Stimulated activated CD4-positive, alpha-beta T cell treated with anti-CD3 and anti-CD28 coated beads, TNF-alpha, amount 100 ng/mL, for 4 hours (primary cell): ENCODE measurements at places on chromosomes 3 and 15.

DNA sequence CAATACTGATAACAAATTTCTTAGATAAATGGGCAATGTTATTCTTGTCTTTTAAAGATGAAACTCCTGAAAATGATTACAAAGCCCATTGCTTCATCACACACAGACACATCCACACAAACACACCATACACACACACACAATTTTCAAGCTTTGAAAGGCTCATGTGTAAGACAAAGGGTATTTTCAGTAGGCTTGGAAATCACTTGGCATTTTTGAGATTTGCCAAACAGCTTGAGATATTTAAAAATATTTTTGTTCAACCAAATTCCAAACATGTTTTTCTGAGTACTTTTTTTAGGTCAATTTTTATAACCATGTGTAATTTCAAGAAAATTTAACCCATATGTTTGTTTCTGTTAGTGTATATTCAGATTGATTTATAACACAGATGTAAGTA, 283.7 kb downstream of the ROBO2 start:
- no peak for DNase-seq

GRCh38 chr3:71998995-71999673, 214.2 kb upstream of the PROK2 start:
- no peak for DNase-seq

DNA sequence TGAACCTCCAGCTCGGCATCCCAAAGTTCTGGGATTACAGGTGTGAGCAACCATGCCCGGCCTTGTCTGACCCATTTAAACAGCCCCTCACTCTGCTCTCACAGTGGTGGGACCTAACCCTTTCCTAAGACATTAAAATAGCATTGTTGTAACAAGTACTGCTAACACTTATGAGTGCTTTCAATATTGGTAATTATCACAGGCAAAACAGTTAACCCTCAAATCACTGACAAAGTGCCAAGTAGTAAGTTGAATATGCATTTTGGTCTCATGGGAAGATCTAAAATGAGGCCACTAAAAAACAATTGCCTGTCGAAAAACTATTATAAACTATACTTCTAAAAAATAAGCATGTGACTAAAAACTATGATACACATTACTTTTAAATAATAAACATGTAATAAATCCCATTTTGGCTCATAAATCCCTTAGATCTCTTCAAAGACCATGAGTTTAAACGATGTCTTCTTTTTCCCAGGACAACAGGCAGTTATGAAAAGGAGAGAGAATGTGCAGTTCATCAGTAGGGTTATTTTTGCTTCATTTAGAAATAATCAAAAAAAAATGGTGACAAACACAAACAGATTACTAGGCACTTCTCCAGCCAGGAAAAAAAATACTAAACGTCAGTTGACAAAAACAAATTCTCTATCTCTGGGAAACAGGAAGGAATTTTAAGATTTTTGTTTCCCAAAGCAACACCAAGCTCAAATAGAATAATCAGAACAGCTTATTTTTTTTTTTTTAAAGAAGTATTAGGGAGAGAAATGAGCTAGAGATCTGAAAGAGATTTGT, 95.4 kb downstream of the RFTN1 start:
- DNase-seq = no peak

DNA sequence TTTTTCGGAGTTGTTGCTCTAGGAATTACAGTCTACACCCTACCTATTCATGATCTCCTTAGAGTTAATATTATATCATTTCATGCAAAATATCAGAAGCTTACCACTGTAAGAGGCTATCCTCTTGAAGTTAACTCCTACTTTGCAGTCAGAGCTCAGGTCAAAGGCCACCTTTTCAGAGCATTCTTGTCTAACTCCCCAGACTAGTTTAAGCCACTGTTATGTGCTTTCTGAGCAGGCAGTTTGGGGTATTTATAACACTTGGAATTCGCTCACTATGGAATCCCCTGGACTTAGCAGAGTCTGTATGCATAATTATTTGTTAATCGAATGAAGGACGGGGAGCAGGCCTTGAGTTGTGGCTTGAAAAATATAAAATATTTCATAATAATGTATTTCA, 21.7 kb downstream of the MED12L start:
- DNase-seq = no peak
